ENCODE measurements at places on chromosomes 5 and 9. TPM values are rescaled to one million over a fixed set of nuclear protein-coding genes. Genes with fewer than 3 reads are reported as not detected.

GRCh38 chr5:173922527-173922926 lies 34.4 kb downstream of the CPEB4 start:
- DNase-seq = no peak

GRCh38 chr9:82513976-82514735 lies 525.6 kb downstream of the SPATA31D1 start:
- no peak for DNase-seq

GRCh38 chr5:6404129-6404528 lies 25.8 kb upstream of the MED10 start:
- no peak for DNase-seq

GRCh38 chr9:132074736-132075135 lies 4.9 kb downstream of the MED27 start:
- no peak for DNase-seq

DNA sequence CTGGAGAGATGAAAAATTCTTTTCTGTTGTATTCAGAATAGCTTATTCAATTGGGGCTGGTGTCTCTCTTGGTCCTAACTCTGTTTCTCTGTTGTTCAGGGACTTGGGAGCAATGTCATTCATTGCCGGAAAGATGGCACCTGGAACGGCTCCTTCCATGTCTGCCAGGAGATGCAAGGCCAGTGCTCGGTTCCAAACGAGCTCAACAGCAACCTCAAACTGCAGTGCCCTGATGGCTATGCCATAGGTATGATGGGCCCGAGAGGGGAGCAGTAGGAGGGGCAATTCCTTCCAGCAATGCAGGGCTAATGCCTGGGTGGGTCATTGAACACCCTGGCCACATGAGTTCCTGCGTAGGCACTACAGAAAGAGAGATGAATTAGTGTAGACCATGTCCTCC lies 208.9 kb downstream of the PAPPA start:
- no peak for DNase-seq

- no peak for DNase-seq
Measured at GRCh38 chr5:143644727-143645126, 167.2 kb upstream of the HMHB1 start.

GRCh38 chr9:77156646-77157371 lies 20.5 kb upstream of the VPS13A start:
- DNase-seq = no peak

DNA sequence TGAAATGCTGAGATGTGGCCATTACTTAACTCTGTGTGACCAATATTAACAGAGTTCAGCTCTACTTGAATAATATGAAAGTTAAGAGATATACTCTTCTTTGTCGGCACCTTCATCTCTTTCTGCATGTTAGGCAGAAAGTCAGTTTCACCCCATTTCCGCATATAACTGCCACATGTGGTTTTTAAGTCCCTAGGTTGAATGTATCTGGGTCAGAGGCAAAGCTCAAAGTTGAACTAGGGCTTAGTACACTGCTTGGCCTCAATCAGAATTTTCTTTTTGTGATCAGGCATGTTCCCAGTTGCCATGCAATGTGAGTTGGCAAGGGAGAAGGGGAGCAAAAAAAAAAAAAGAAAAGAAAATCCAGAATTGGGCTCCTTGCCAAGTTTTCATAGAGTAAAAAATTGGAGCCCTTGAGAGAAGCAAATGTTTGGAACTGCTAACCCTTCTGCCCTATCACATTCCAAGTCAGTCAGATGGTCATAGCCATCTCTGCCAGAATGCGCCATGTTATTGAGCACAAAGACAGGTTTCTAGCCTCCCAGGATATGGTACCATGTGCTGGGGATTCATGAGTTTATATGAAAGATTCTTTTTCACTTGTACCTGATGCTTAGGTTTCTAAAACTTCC lies 251.2 kb upstream of the RORB start:
- no peak for DNase-seq

- DNase-seq = no peak
Measured at GRCh38 chr5:2505217-2505616, 246.3 kb downstream of the IRX2 start.

The MYOT gene
- total RNA-seq = not detected

The FST gene
- not detected for total RNA-seq

The GFI1B gene
- total RNA-seq = 0.85 TPM

The MACIR gene
- 3.3 TPM for total RNA-seq

The FNIP1 gene
- total RNA-seq = 57.8 TPM

Measured in B cell (primary cell).